Hepatic stellate cell (primary cell): ENCODE measurements at places on chromosomes 5 and 9.

DNA sequence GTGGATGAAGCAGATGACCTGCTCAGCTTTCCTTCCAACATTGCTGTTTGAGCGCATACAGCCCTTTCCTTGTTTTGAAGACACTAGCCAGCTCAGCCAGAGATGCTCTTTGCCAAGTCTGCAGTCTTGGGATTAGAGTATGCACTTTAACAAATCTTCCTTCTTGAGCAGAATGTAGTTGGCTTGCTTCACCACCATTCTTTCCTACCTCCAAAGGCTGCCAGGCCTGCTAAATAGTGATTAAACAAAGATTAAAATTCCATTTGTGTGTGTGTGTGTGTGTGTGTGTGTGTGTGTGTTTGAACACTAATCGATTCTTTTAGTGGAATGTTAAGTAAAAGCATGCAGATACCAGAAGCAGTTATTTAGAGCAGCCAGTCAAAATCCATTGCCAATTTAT is 97.6 kb downstream of the GALNT10 start:
- no peak for DNase-seq

DNA sequence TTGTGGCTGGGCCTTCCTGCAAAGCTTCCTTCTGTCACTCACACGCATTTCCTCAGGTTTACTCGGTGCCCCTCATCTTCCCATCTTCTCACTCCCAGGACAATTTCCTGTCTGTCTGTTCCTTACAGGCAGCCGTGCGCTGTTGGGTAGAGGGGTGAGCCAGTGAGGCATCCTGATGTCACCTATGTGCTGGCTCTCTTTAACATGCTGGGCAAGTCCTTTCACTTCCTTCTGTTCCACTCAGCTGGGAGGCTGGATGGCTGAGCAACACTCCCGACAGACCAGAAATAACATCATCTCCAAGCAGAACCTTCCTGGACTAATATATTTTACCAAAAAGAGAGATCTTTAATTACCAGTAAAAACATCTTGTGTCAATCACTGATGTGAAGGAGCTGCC is 103.0 kb downstream of the HSD17B3 start:
- no peak for DNase-seq

- no peak for DNase-seq
Observed at GRCh38 chr9:21709464-21710058, 92.9 kb upstream of the MTAP start.

- no peak for DNase-seq
Observed at GRCh38 chr5:149870697-149871096, 73.9 kb downstream of the PDE6A start.

GRCh38 chr5:84874196-84874595 is 489.5 kb upstream of the EDIL3 start:
- DNase-seq: no peak

DNA sequence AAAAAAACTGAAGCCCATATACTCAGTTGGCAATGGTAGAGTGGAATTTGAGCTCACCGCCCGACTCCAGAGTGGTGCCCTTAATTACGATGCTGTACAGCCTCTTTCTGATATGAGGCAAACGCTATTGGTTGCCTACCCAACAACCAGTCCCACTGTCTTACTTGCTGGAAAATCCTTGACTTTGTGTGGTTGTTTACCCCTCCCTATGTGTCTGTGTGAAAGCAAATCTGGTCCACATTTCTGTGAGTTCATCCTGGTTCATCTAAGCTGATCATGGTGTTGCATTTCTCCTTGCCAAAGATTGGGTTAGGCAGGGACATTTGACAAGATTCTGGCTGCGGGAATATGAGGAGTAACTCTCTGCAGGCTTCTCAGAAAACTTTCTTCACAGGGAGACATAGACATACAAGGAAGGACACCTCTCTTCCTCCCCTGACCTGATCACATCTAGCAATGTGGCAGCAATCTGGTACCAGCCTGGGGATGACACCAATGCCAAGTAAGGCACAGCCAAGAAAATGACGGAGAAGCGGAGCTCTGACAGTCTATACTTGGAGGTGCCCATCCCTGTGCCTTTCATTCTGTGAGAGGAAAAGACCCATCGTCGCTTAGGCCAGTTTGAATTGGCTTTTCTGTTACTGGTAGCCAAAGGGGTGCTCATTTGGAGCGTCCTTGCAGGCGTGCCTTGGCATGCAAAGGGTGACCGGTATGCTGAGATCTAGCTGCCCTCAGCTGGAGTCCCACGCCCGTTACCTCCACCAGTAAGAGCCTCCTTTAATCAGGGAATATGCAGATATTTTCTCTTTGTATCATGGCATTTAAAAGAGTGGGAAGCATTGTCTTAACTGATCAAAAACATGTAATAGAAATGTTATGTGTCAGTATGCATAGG is 124.3 kb downstream of the AOPEP start:
- no peak for DNase-seq

GRCh38 chr9:127149463-127150390 is 27.3 kb upstream of the ANGPTL2 start:
- no peak for DNase-seq

DNA sequence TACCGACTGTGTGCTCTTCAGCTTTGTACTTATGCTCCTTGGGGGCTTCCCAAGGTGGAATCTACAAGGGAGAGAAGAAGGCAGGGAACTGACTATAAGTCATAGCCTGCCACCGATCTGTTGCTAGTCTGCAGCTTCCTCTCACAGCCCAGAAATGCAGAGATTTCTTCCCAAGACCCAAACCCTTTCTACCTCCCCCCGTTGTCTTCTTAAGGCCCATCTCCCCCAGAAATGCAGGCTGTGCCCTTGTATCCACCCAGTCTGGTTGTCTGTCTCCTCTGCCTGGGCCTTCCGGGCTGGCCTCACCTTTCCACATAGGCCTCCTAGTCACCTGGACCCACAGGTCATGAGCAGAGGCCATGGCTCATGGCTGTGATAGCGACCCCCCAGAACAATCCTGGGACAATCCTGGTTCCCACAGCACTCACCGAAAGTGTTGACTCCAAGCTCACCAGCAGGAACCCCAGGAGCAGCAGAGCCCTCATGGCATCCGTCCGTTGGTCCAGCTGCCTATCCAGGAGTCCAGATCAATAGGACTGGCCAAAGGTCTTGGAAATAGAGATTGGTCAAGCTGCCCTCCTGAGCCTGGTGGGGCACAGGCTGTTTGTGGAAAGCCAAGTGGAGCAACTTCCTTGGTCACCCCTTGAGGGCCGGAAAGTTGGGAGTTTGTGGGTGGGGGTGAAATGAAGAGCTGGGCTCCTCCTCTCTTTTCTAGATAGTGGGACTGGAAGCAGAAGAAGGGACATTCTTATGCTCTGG is at the start of gene F12:
Gene F12 (minus strand): TSS at position 522 of the 759 bp plus-strand sequence. CDS start 37 bp downstream, at position 485.
- no peak for DNase-seq

DNA sequence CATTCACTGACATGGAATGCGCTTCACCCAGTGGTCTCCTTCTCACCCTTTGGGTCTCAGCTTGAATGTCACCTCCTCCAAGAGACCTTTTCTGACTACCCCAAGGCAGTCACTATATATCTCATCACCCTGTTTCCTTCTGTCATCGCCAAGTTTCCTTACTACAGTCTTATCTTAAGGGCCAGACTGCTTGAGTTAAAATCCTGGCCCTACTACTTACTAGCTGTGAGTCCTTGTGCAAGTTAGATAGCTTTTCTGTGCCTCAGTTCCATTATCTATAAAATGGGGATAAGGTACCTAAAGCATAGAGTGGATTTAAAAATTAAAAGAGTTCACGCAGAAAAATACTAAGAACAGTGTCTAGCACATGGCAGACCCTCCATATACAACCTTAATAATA is 132.4 kb downstream of the GABBR2 start:
- no peak for DNase-seq

DNA sequence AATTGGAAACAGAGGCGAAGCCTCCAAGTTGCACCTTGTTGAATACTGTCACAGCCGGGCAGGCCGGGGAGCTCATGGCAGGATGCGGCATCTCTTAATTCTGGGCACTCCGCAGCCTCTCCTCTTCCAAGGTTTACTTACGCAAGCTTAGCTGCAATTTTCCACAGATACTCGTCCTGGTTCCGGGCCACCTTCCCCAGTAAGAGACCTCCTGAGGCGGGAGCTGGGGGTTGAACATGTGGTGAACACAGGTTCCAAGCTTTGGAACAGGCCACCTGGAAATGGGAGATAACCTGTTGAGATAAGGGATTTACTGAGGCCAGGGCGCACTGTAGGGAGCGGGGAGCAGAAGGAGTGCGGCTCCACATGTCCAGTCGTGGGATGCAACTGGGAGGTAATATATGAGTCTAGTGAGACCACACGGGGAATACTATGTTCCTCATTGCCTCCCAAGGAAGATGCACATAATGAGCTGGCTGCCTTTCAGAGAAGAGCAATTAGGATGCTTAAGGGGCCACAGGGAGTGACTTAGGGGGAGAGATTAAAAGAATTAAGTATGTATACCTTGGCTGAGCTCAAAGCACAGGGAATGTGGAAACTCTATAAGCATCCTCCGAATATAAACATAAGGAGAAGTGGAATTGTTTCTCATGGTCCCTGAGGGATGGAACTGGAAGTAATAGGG is 335.2 kb downstream of the CWC27 start:
- no peak for DNase-seq

GRCh38 chr5:107118184-107119019 is 552.3 kb downstream of the EFNA5 start:
- DNase-seq: no peak

DNA sequence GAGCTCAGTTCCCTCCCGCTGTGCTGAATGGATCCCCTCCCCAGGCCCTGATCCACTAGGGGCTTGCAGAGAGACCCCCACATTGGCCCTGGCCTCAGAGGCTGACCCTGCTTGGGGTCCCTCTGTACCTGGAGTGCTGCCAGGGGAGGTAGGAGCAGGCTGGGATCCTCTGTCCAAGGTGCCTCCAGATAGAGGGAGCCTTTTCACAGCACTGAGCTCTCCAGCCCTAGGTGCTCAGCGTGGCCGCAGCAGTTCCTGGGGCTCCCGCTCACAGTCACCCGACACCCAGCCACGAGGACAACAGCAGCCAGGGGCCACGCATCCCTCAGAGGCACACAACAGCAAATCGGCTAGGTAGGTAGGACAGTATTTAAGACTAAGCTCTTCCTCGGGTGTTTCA is 62.2 kb upstream of the IRX2 start:
- DNase-seq: no peak

DNA sequence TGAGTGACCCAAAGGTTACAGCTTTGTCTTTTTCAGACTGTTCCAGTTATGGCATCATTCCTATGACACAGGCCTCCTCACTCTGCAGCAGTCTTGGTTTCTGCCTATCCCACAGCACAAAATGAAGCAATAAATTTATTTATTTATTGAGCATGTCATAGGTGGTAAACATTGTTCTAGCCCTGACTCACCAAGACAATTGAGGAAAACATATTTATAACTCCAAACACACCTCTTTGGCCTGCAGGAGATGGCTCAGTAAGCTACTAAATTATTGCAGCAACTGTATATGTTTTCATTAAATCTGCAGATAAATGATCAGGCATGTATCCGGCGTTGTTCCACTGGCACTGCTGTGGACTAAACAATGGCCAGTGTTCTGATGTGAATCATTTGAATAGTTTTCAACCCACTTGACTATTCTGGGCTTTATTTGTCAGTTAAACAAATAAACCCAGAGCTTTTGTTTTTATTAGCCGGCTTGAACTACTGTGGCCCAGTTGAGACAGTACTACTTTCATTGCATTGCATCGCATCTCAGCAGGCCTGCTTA is 83.2 kb downstream of the FOXD1 start:
- peak; percentile 64 for DNase-seq

DNA sequence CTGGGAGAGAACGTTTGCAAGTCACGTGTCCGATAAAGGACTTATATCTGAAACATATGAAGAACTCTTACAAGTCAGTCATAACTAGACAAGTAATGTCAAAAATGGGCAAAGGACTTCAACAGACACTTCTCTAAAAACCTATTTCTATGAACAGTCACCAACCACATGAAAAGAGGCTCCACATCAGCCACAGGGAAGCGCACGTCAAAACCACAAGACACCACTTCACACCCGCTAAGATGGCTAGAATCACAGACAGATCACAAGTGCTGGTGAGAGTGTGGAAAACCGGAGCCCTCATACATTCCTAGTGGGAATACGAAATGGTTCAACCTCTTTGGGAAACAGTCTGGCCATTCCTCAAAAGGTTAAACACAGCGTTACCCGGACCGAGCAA is 11.5 kb upstream of the CARD9 start:
- DNase-seq: no peak

DNA sequence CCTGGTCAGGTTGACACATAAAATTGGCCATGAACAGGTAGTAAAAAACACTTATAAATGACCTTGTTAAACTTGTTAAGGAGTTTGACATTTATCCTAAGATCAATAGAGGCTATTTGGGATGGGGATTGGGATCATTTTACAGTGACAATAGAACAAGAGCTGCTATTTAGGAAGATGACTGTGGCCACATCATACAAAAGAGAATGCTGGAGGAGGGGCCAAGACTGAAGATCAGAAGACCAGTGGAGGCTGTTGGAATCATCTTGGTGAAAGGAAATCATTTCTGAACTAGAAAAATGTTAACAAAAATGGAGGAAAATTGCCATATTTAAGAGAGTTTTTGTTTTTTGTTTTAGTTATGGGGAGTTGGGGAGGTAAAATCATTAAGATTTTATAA is 304.8 kb upstream of the TLE4 start:
- no peak for DNase-seq

- peak; percentile 43 for DNase-seq
Observed at GRCh38 chr5:17216974-17217492, 398 bp upstream of the BASP1 start.

DNA sequence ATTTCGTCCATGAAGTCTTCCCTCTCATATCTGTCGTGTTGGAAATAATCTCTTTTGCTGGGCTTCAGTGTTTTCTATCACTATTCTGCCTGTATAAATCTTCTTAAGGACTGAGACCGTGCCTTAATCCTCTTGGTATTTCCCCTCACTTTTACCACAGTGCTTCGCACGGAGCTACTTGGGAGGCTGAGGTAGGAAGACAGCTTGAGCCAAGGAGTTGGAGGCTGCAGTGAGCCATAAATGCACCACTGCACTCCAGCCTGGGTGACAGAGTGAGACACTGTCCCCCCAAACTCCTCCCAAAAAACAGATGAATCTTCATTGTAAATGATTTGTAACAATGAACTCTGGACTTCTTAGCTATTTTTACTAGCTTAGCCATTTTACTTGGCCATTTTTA is 57.8 kb downstream of the PHAX start:
- DNase-seq: no peak
